ENCODE measurements at places on chromosomes 7 and 10.

DNA sequence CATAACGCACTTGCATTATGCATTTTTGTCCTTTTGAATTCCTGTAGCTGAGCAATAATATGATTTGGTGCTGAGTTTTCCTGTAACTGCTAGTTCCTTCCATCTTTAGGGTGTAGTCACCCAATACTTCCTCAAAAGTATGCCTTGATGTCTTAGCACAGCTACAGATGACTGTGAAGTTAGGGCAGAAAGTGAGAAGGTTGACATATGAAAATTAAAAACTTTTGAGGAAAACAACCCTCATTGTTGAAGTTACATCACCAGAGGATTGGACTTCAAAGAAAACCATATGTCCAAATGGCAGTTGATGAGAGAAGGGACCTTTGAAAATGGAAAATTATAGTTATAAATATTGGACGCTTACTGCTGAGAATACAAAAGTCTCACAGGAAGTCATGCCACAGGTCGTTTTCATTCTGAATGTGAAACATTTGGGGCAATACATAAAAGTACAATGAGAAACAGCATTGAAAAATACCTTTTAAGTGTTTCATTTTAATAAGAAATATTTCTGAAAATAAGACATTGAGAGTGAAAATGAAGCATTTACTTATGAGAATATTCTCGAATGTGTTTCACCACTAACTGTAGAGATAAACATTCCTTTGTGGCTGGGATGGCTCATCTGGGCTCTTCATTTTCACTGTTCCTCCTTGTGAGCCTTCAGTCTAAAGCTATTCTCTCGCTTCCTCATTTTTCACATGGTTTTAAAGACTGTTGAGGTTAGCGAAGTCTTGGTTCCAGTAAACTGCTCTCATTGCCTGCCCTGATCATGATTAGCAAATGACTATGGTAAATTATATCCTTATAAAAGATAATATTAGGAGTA lies 61.4 kb upstream of the NME8 start:
- no peak for DNase-seq

- DNase-seq, result no peak
Observed at GRCh38 chr7:17408245-17408903, 109.9 kb downstream of the AHR start.

DNA sequence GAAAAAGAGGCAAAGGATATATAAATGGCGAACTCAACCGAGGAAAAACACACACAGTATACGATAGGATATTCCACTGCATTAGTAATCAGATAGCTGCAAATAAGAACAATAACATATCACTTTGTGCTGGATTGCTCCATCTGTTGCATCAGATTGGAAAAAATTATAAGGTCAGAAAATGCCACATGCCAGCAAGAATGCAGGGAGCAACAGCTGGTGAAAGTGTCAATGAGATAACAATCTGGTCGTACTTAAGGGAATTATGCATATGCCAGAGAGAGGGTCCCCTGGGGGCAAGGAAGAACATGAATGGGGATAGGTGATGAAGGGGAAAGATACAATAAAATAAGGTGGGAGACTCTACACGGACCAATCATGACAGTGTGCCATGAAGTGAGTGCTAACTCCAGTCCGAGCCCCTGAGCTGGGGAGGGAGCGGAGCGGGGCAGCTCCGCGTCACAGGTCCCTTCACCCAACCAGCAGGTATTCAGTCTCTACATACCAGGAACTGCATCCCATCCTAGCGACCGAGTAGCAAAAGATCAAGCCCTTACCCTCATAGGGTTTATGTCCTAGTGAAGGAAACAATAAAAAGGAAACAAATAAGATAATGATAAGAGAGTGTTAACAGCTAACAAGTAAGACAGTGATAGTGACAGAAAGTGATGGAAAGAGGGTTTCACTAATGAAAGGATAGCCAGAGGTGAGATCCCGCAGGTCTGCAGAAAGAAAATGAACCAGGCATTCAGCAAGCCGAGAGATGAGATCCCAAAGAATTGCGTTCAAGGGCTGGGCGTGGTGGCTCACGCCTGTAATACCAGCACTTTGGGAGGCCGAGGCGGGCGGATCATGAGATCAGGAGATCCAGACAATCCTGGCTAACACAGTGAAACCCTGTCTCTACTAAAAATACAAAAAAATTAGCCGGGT lies 9.4 kb downstream of the MPP7 start:
- DNase-seq, result no peak

DNA sequence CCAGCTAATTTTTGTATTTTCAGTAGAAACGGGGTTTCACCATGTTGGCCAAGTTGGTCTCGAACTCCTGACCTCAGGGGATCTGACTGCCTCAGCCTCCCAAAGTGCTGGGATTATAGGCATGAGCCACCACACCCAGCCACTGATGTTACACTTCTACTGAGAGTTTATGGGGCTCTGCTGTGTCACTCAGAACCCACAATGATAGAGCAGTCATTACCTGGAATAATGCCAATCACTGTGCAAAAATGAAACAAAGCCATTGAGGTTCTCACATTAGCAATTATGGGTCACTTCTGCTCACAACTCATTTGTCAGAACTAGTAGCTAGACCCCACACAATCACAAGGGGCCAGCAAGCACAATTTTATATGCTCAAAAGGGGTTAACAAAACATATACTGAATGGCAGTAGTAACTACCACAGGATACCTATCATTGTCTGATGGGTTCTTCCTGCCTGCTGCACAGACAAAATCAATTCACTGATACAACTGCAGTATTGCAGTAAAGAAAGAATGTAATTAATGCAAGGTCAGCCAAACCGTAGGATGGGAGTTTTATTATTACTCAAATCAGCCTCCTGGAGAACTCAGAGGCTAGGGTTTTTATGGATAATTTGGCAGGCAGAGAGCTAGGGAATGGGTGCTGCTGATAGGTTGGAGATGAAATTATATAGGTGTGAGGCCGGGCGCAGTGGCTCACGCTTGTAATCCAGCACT lies 72.1 kb upstream of the TRIM24 start:
- no peak for DNase-seq

DNA sequence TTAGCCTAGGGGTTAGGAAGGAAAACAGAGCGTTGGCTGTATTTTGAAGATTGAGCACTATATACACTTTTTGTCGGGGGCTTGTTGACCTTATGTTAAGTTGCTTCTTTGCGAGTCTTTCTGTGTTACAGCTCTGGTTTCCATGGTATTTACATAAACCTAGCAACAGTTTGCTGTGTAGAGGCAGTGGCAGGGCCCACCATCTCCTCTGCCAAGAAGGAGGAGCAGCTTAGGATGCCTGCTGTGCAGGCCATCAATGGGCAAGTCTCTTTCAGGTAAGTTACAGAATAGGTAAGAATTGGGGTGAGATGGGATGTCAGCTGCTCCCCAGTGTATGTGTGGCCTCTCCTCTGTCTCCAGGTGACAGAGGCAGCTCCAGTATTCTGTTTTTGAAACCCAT lies 485.5 kb downstream of the LRMDA start:
- DNase-seq, result no peak

DNA sequence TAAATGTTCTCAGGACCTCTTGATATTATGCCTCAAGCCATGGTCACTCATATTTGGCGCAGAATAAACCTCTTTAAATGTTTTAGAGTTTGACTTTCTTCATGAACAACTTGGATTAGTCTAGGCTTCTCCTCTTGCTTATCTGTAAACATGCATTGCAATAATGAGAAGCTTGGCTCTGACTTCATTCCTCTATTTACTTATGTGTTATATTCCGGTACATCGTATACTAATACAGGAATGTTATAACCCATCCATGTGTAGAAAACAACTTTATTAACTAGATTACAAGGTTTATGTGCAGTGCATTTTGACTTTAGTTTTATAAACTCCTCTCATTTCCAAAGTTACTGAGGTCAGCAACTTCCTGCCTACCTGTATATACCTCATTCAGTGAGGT lies 944.3 kb upstream of the GHITM start:
- no peak for DNase-seq

GRCh38 chr10:110151467-110151866 lies 55.9 kb upstream of the MXI1 start:
- DNase-seq, result peak; percentile 63

- DNase-seq, result no peak
Observed at GRCh38 chr7:130841416-130841815, 107.4 kb upstream of the KLF14 start.

Measured in NCI-H1092 treated with DMSO at 0.1 percent for 48 hours (cell line).